BE2C (cell line): ENCODE measurements at places on chromosomes 13 and 19.
A peak's percentile ranks its signal among the peaks of the same experiment; 100 is the strongest.

DNA sequence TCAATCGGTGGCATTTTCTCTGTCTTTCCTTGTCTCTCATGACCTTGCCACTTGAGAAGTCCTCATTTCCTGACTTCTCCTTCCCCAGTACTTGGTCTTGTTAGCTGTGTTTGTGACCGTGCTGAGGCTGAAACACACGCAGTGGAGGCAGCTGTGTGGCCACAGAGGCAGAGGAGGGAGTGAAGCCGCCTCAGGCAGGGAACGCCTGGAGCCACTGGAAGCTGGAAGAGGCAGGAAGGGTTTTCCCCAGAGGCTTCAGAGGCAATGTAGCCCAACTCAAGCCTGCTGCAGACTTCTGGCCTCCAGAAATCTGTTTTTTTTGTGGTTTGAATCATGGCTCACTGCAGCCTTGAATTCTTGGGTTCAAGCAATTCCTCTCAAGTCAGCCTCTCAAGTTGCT is 29.2 kb upstream of the ARGLU1 start:
- no peak for DNase-seq

GRCh38 chr13:57629391-57629804 is 2.1 kb upstream of the PCDH17 start:
- peak; percentile 30 for DNase-seq

DNA sequence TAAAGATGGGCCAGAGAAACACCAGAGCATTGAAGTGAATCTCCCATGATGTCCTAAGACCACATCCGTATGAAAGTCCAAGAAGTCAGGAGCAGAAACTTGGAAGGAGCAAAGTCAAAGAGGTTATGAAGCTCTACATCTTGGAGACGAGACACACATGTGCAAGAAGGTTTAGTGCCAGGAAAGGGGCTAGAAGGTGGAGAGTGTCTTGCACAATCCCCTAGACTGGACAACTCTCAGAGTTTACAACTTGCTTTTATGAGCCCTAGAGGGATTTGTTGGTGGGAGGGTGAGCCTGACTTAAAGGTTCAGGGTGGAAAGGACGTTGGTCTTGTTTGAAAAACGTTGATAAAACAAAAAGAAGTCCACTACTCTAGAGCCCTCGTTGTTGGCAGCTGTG is 150.6 kb downstream of the GPC6 start:
- DNase-seq: no peak

DNA sequence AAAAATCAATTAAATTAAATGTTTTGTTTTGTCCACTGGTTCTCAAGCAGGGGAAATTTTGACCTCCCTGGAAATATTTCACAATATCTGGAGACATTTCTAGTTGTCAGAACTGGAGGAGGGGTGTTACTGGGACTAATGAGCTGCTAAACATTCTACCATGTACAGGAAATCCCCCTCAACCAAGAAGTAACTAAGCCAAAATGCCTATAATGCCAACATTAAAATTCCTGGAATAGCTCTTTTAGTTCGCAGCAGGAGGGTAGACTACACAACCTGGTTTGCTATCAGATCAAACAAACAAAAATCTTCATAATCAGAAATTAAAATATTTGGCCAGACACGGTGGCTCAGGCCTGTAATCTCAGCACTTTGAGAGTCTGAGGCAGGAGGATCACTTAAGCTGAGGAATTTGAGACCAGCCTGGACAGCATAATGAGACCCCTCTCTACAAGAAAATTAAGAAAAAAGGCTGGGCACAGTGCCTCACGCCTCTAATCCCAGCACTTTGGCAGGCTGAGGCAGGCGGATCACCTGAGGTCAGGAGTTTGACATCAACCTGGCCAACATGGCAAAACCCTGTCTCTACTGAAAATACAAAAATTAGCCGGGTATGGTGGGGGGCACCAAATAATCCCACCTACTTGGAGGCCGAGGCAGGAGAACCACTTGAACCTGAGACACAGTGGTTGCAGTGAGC is 13.7 kb upstream of the SMARCA4 start:
- DNase-seq: no peak

- no peak for DNase-seq
These were observed 5.0 kb upstream of the JUNB start for GRCh38 chr19:12786141-12786870.

DNA sequence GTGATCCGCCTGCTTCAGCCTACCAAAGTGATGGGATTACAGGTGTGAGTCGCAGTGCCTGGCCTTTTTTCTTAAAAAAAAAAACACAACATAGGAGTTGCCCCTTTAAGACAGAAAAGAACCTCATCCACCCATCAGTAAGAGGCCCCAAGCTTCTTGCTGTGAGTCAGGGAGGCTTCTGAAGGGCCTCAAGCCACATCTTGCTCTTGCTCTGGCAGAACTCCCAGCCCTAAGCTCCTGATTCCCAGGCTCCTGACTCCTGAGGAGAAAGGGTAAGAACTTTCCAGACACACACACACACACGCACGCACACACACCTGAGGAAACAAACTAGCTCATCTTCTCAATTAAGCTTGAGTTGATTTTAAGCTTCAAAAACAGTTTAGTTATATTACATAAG is 6.9 kb downstream of the ETFB start:
- DNase-seq: no peak

GRCh38 chr13:84366506-84366905 is 484.2 kb upstream of the SLITRK1 start:
- DNase-seq: no peak

GRCh38 chr13:49454388-49455006 is 10.4 kb downstream of the SETDB2 start:
- DNase-seq: no peak

DNA sequence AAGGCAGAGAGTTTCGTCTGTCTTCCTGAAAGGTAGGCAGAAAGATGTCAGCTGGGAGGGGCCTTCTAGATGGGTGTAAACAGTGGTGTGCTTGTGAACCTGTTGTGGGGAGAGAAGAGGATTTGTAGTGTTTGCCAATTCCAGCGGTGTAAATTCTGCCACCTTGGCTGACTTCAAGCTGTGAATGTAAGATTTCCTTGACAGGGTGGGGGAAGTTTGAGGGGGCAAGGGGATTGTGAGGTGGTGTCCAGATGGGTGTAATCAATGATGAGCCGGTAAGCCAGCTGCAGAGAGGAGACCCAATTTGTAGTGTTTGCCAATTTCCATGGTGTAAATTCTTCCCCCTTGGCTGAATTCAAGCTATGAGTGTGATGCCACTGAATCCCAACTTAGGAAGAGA is 61.0 kb upstream of the ADGRE5 start:
- no peak for DNase-seq

DNA sequence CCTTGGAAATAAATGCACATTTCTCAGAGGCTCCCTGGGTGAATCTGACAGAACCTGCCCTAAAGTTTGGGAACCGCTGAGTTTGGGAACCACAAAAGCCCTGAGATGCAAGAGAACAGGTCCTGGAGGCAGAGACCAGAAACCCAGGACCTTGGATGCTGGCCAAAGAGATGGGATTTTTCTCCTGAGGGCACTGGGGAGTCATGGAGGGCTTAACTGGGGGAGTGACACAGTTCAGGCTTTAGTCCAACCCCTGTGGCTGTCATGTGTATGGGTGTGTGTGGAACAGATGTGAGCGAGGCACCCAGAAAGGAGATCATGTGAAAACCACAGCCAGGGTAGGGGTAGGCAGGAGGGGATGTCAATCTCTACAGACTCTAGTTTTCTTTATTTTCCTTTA is 3.9 kb upstream of the NCCRP1 start:
- peak; percentile 48 for DNase-seq

GRCh38 chr19:35336166-35336955 is 7.4 kb downstream of the CD22 start:
- no peak for DNase-seq

DNA sequence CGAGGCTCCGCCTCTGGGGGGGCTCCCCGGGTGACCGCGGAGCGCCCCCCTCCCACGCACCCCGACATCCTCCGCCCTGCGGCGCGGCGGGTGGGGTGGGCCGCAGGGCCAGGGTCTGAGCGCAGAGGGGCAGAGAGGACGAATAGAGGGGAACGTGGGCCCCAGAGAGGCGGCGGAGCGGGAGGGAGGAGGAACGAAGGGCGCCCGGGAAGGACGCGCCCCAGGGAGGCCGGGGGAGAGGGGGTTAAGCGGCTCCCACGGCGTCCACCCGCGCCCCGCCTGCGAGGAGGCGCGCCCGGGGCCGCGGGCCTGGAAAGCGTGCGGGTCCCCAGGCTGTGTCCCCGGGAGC is 1.0 kb downstream of the HCN2 start:
- DNase-seq: no peak

GRCh38 chr19:44660081-44660480 is 11.2 kb upstream of the CEACAM19 start:
- no peak for DNase-seq

- DNase-seq: no peak
These were observed 60.1 kb upstream of the AKAP11 start for GRCh38 chr13:42211704-42212464.

DNA sequence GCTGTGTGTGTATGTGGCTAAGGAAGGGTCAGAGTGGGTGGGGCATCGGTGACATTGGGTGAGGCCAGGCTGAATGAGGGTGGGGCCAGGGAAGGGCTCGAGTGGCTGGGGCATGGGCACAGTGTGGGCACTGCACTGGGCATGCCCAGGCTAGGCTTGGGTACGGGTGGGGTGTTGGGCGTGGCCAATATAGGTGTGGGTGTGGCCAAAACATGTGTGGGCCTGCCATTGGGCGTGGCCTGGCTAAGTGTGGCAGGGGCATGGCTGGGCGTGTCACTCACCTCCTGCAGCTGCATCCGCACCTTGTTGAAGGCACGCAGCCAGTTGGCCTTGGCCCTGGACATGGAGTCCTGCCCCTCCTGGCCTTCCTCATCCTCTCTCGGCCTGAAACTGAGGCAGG is 33.2 kb downstream of the UNC13A start:
- no peak for DNase-seq

GRCh38 chr13:43936647-43937046 is 56.9 kb downstream of the LACC1 start:
- DNase-seq: no peak

GRCh38 chr19:18432275-18433014 is 5.5 kb downstream of the ISYNA1 start:
- DNase-seq: no peak

- DNase-seq: peak; percentile 59
These were observed 13.9 kb downstream of the TINCR start for GRCh38 chr19:5553892-5554291.

- no peak for DNase-seq
These were observed 6.5 kb downstream of the PLEKHG2 start for GRCh38 chr19:39419003-39419402.

- DNase-seq: no peak
These were observed 2.6 kb downstream of the PPP5C start for GRCh38 chr19:46349311-46349993.

DNA sequence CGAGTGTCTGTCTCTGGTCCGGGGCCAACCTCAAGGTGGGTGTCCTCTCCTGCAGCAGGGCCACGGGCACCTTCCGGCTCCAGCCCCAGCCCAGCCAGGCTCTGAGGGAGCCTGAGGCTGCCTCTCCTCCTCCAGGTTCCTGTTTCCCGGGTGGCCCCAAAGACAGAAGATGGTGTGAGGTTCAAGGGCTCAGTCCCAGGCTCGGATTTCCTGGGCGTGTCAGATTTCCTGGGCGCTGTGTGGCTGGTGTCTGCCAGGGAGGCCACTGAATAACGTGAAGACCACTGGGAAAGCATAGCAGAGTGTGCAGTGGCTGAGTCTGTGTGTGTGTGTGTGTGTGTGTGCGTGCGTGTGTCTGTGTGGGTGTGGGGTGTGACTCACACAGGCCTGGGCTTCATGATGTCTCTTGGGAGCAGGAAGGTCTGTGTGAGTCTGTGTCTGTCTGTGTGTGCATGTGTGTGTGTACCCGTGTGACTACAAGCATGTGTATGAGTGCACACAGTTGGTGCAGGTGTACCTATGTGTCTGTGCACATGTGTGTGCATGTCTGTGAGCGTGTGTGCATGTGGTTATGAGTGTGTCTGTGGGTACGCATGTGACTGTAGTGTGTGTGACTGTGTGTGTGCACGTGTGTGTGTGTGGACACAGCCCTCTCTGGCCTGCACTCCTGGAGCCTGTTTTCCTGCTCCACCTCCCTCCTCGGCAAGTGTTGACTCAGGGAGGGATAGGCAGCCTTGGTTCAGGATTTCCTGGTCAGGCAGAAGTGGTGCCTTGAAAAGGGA is 28.3 kb downstream of the CEBPA start:
- DNase-seq: peak; percentile 63

DNA sequence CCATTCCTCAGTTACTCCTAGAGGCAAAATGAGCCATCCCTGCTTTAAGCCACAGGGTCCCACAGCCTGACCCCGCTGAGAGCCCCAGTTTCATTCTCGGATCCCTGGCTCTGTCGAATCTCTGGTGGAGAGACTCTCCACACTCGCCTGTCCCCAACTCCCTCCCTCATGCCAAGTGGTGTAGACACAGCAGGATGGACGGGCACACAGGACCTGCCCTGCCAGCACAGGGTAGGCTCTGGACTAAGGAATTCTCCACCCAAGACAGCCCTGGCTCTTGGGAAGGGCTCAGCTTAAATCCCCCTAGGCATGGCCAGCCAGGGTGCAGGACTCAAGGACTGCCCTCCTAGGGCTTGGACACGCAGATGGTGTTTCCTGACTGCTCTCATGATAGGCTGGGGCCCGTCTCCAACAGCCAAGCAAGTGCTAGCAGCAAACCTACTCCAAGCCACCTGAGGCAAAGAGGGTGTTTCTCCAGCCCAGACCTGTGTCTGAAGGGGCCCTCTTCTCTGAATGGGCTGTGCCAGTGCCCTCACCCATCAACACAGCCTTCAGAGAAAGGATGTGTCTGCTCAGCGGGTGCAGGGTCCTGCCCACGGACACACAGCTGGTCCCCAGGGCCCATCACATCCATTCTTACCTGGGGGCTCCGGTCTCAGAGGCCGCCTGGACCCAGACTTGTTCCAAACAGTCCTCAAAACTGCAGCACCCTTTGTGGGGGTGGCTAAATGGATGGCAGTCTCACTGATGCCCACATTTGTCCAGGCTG is 65.3 kb downstream of the PEPD start:
- no peak for DNase-seq

DNA sequence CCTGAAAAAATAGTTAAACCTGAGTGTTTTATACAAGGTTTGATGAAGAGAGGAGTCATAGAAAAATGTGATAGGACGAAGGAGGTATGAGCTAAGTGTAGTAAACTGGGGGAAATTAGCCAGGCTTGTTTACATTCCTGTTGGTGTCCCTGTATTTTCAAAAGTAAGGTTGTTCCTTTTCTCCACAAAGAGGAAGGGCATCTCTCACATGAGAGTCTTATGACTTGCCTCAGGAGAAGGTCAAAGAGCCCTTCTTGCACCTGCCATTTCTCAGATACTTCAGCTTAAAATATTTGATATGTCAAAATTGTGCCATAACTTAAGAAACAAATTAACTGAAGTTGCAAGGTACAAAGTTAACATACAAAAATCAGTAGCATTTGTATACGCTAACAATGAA is 3.6 kb upstream of the N4BP2L2 start:
- no peak for DNase-seq

GRCh38 chr19:21454901-21455300 is 50.5 kb upstream of the ZNF429 start:
- DNase-seq: no peak
